ENCODE measurements at places on chromosomes 5 and 9. TPM values are rescaled to one million over a fixed set of nuclear protein-coding genes. Genes with fewer than 3 reads are reported as not detected.

- DNase-seq = peak; percentile 89
These were observed 962 bp upstream of the NR6A1 start for GRCh38 chr9:124771867-124772679.

DNA sequence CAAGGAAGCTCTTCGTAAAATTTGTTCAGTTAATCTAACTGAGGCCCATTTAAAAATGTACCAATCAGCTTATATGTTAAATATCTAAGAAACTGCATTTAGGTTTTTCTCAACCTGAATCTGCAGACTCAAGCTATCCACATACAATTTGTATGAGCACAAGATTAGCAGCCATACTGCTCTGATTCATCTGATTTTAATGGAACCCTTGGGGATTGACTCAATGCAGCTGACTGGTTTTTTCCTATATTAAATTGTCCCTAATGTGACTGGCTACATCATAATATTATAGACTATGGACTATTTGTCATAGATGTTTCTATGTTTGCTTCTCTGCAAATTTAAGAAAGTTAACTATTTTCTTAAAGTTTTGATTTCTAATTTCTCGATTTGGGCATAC is 451.0 kb upstream of the TUSC1 start:
- no peak for DNase-seq

DNA sequence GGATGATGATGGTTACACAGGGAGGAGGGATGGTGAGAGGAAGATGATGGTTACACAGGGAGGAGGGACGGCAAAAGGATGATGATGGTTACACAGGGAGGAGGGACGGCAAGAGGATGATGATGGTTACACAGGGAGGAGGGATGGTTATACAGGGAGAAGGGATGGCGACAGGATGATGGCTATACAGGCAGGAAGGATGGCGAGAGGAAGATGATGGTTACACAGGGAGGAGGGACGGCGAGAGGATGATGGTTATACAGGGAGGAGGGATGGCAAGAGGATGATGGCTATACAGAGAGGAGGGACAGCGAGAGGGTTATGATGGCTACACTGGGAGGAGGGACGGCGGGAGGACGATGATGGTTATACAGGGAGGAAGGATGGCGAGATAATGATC is 64.1 kb upstream of the FCN1 start:
- DNase-seq = no peak

DNA sequence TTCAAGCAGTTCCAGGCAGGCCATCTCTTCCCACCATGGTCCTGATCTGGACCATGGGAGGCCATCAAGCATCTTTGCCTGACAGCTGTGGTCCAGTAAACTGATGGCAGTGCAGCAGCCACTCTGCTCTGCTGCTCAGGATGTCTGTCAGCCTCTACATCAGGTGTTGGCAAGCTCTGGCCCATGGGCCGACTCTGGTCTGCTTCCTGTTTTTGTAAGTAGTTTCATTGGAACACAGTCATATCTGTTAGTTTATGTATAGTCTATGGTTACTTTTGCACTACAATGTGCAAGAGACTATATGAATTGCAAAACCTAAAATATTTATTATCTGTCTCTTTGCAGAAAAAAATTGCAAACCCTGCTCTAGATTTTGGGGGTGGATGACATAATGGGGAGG is 225.0 kb downstream of the KCTD16 start:
- no peak for DNase-seq

- no peak for DNase-seq
These were observed 120.1 kb downstream of the SNX18 start for GRCh38 chr5:54637654-54638053.

Gene FGF18
- total RNA-seq = 1.4 TPM

Gene FBP1
- total RNA-seq = 5.7 TPM

Gene ORM1
- total RNA-seq = 7.2 TPM

Gene TAF1L
- total RNA-seq = 0.02 TPM

Data from WTC11 (cell line).